Stimulated activated CD4-positive, alpha-beta T cell treated with anti-CD3 and anti-CD28 coated beads, Interleukin-1b, Interleukin-23, amount 100 ng/mL, for 4 hours (primary cell): ENCODE measurements at places on chromosomes 12 and 14.
A peak's percentile ranks its signal among the peaks of the same experiment; 100 is the strongest.

DNA sequence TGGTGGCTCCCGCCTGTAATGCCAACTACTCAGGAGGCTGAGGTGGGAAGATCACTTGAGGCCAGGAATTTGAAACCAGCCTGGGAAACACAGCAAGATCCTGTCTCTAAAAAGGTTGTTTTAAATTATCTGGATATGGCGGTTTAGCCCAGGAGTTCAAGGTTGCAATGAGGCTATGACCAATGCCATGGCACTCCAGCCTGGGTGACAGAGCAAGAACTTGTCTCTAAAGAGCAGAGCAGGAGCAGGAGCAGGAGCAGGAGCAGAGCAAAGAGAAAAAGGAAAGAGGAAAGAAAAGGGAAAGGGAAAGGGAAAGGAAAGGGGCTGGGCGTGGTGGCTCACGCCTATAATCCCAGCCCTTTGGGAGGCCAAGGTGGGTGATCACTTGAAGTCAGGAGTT, 15.1 kb downstream of the DCP1B start:
- DNase-seq = no peak

DNA sequence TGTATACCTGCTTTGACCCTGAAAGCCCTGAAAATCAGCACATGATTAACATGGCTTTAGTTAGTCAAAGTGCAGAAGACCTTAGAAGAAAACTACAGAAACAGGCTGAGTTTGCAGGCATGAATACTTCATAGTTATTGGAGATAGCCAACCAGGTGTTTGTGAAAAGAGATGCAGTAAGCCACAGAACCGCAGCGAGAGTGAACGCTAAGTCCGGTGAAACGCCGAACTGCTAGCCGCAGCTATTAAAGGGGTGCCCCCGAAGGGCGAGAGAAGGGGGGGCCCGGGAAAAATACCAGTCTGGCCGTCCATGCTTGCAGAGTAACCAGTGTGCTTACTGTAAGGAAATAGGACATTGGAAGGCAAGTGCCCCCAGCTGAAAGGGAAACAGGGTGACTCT, 784.0 kb upstream of the TMEM132C start:
- DNase-seq = no peak

DNA sequence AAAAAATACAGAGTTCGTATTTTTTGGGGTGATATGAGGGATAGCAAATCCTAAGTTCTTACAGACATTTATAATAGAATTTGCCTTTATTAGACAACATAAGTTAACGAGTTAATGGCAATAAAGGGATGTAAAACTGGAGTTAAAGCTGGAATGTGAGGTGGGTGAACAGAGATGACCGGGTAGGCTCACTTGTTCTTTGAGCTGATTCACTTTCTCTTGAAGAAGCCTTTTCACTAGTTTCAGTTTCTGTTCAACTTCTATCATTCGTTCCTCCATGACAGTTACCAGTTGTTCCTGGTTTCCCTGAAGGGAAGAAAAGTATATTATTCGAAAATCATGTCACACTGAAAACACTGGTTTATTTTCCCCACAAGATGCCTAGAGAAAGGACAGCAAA, 57.7 kb upstream of the SAV1 start:
- no peak for DNase-seq

- DNase-seq = no peak
These were observed 27.1 kb upstream of the PRMT8 start for GRCh38 chr12:3463921-3464320.

GRCh38 chr14:53381895-53382294, 228.8 kb upstream of the DDHD1 start:
- DNase-seq = no peak

GRCh38 chr12:65175385-65175784, 6.0 kb downstream of the LEMD3 start:
- no peak for DNase-seq

DNA sequence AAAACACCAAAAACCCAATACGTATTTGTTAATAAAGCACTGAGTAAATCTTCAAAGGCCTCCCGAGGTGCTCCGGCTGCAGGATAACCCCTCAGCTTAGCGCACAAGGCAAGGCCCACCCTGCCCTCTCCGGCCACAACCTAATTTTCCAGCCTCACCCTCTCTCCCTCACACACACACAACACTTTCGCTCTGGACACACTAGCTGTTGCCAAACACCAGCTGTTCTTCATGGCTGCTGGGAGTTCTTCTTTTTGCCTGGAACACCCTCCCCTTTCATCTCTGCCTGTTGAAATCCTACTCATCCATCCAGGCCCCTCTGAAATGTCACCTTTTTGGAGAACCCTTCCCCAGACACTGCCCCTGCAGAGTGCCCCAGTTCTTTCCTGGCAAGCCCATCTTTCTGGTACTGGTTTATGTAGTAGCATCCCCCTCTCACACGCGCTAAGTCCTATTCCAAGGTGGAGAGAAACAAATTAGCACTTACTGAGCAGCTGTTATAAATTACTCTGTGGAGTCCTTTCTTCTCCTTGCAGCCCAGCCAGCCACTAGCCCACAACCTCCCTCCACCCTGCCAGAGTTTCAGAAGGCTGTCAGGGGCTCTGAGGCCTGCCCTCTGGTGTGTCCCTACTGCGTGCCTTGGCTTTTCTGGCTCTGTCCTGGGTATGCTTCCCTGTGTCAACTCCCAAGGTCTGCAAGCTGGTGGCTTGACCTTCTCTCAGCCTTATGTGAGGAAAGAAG, 805 bp upstream of the CRACR2A start:
- no peak for DNase-seq

DNA sequence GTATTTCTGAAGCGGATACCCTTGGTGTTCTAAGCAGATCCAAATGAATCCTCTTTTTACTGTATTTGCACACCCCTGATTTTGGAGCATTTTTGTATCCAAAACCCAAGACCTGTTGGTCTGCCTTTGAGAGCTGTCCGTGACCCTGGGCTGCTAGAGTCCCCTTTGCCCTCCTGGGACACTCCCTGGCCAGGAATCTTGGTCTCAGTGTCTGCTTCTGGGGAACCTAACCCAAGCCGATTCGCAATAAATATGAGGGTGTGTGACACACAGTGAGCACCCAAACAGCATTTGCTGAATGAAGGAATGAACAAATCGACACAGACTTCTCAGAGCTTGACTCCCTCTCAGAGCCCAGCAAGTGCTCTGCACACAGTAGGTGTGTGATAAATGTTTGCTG, 92.9 kb downstream of the SCARB1 start:
- no peak for DNase-seq

DNA sequence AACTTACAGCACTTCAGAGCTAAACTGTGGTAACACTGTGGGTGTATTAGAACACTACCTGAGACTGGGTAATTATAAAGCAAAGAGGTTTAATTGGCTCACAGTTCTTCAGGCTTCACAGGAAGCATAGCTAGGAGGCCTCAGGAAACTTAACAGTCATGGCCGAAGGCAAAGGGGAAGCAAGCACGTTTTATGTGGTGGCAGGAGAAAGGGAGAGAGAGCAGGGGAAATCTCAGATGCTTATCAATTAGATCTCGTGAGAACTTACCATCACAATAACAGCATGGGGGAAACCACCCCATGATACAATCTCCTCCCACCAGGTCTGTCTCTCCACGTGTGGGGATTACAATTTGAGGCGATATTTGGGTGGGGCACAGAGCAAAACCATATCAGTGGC, 512.6 kb downstream of the RERGL start:
- DNase-seq = no peak

GRCh38 chr14:72894623-72895378, 900 bp upstream of the DPF3 start:
- DNase-seq = no peak

GRCh38 chr12:51829011-51829481, 19.5 kb downstream of the FIGNL2 start:
- no peak for DNase-seq

- no peak for DNase-seq
These were observed 21.1 kb downstream of the ZFHX2 start for GRCh38 chr14:23530375-23531055.

DNA sequence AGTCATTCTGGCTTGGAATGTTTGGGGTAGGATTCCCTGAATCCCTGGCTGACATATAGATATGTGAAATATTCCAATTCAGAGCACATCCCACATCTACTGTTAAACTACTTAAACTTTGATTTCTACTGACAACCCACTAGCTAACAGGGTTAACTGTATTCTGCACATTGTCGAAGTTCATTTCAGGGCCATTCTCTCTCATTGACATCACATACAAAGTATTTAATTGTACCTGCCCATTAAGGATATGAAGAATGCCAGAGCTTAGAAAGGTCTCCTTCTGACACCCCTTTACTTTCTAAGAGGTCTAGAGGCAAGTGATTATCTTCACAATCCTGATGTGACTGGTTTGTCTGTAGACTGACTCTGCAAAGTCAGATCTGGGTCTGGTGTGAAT, 2.8 kb upstream of the DCN start:
- no peak for DNase-seq

DNA sequence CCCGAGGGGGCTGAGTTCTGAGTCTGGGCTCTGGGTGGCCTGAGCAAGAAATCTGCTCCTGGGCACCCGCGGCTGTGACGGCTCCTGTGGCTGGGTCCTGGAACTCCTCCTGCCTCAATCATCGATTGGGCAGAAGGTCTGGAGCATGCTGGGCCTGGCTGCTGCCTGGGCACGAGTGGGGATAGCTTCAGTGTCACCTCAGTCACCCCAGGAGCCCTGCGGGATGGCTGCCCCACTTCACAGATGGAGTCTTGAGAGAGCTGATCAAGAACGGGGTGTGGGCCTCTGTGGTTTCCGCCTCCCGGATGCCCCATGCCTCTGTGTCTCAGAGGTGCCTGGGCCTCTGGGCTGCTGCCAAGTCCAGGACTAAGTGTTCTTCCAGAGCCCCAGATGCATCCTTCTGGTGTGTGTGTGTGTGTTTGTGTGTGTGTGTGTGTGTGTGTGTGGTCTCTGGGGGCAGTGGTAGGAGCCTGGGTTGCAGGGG, 185.6 kb upstream of the C14orf180 start:
- DNase-seq = peak; percentile 28

GRCh38 chr12:54282949-54283593, 2.5 kb downstream of the HNRNPA1 start:
- DNase-seq = no peak

DNA sequence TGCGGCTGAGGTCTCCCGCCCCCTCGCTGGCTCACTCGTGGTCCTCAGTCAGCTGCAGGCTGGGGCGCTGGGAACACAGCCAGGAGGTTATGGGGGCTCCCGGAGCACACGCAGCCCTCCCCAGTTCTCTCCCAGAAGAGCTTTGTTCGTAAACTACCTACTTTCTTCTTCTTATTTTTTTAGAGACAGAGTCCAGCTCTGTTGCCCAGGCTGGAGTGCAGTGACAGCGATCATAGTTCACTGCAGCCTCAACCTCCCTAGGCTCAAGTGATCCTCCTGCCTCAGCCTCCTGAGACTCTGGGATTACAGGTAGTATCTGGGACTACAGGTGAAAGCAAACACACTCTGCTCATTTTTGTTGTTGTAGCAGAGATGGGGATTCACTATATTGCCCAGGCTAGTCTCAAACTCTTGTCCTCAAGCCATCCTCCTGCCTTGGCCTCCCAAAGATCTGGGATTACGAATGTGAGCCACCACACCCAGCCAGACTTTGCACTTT, 15.5 kb upstream of the PLA2G1B start:
- no peak for DNase-seq

DNA sequence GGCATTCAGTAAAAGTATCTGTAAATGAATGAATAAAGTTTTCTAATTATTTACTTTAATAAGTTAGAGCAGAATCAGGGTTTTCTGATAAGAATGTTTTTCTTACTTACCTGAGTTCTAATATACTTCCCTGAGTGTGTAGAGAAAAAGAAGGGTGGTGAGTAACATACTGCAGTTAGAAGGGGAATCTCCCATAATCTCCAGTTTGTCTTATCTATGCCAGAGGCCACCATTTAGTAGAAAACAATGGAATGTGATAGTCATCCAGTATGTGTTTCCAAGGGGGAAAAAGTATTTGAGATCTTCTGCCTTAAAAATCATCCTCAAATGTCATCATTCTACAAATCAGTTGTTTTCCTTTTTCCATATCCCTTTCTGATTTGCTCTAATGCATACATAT, 56.5 kb upstream of the PAWR start:
- DNase-seq = no peak

GRCh38 chr14:36344211-36344610, 23.8 kb upstream of the MBIP start:
- no peak for DNase-seq

DNA sequence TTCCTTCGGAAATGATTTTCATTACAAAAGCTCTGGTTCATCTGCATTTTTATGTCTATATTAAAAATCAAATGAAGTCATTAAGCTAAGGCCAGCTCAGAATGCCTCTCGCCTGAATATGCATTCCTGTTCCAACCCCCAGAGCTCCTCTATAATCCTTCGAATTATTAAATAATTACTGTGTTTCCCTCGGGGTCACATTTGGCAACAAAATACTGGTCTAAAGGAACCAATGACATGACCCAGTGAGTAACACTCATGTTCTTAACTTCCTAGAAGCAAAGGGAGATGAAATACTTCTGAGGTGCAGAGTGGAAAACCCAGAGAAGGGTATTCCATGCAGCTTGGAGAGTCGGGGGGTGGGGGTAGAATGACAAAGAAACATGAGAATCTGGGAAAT, 68.3 kb downstream of the FOXN3 start:
- no peak for DNase-seq

GRCh38 chr12:31370531-31371255, 44.7 kb upstream of the SINHCAF start:
- no peak for DNase-seq

GRCh38 chr14:30855345-30856037, 18.9 kb upstream of the COCH start:
- no peak for DNase-seq

DNA sequence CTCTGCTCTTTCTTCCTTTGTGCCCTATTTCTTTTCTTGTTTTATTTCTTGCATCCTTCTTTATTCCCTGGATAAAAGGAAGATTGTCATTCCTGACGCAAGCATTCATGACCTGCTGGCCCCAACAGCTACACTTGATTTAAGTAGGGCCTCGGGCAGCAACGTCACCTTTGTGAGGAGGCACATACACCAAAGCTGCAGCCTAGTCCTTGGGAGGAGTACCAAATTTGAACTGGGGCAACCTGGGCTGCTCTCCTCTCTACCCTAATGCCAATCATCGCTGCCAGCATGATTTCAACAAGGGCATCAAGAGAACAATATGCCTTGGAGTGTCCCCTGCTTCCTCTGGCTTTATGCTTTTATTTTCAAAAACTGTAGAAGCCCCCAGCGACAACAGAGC, 76.4 kb downstream of the C12orf50 start:
- no peak for DNase-seq

DNA sequence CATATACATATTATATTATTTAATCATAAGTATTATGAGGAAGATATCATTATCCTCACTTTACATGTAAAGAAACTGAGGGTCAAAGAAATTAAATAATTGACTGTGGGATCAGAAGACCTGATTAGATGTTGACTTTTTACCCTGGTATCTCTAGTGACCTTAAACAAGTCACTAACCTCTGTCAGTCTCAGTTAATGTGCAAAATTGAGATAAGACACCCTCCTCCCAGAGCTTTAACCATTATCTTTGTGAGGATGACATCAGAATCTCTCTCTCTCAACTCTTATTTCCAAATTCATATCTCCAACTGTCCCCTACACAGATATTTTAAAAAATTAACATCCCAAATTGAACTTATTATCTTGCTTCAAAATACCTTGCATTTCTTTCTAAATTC, 177.8 kb downstream of the KLHL28 start:
- DNase-seq = no peak
